Endothelial cell of umbilical vein (primary cell): ENCODE measurements at places on chromosomes 3 and 15. TPM values are rescaled to one million over a fixed set of nuclear protein-coding genes. Genes with fewer than 3 reads are reported as not detected.
A peak's percentile ranks its signal among the peaks of the same experiment; 100 is the strongest.

The FANCD2OS gene
- total RNA-seq: not detected in 2 replicates

The NRROS gene
- total RNA-seq: 14.4 and 15.6 TPM in 2 replicates

The ZBED2 gene
- not detected in 2 replicates for total RNA-seq

The SPINT1 gene
- 3.6 and 4.2 TPM in 2 replicates for total RNA-seq

The ADGRG7 gene
- total RNA-seq: not detected in 2 replicates

The STRIT1 gene
- total RNA-seq: not detected in 2 replicates

The MESP1 gene
- total RNA-seq: 1.0 and 1.7 TPM in 2 replicates

The PLIN1 gene
- 0.12 TPM in 1 of 2 replicates, not detected in the other for total RNA-seq

- DNase-seq: no peak
- H3K4me1 ChIP-seq: peaks cover 16% of the 10 kb centered on the region
- no peaks in the 10 kb centered on the region for H3K27me3 ChIP-seq
- H3K27ac ChIP-seq: no peak overlapping the region
Observed at GRCh38 chr3:129021140-129021551, 20.0 kb downstream of the EFCC1 start.

GRCh38 chr3:48505968-48506504, 2.1 kb upstream of the SHISA5 start:
- no peak overlapping the region for H3K4me3 ChIP-seq
- H3K4me1 ChIP-seq: peaks cover 21% of the 10 kb centered on the region
- H3K27ac ChIP-seq: no peak overlapping the region

DNA sequence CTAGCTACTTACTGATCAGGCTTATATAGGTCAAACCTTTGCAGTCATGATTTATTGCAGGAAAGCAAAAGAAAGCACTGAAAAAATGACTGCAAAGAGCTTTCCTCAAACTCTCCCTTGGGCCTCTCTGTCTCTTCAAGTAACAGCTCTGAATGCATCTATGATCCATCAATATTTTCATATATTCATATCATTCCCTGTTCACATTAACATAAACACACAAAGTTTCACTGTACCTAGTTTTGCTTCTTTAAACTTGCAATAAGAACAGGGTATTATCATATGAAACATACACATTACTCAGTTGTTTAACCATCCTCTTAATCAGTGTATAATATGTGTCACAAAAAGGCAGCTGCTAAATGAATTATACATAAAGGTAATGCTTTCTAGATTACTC, 107.9 kb upstream of the ARL6 start:
- no peak for DNase-seq
- no peaks in the 10 kb centered on the region for H3K36me3 ChIP-seq
- no peak overlapping the region for H3K4me3 ChIP-seq
- H3K27ac ChIP-seq: no peak overlapping the region
- H3K4me1 ChIP-seq: no peaks in the 10 kb centered on the region

DNA sequence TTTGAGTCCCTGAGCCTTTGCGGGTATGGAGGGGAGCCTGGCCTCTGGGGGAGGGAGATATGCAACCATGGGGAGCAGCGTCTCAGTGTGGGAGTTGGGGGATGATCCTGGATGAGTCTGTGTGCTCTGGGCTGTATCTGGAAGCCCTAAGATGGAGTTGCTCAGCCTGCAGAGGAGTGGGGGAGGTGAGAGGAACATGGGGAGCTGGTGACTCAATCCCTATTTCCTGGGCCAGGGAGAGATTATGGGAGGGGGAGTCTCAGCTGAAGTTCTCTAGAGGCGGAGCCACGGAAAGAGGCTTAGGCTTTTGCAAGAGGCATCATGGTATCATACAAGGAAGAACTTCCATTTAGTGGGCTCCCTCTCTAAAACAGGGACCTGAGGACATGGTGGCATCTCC, 59.5 kb upstream of the TMEM115 start:
- no peak for DNase-seq
- no peaks in the 10 kb centered on the region for H3K4me1 ChIP-seq
- no peak overlapping the region for H3K27ac ChIP-seq
- H3K4me3 ChIP-seq: no peak overlapping the region
- H3K36me3 ChIP-seq: no peaks in the 10 kb centered on the region
- H3K27me3 ChIP-seq: no peaks in the 10 kb centered on the region

GRCh38 chr15:95141486-95141885, 910.1 kb downstream of the MCTP2 start:
- H3K27me3 ChIP-seq: no peaks in the 10 kb centered on the region
- DNase-seq: no peak

DNA sequence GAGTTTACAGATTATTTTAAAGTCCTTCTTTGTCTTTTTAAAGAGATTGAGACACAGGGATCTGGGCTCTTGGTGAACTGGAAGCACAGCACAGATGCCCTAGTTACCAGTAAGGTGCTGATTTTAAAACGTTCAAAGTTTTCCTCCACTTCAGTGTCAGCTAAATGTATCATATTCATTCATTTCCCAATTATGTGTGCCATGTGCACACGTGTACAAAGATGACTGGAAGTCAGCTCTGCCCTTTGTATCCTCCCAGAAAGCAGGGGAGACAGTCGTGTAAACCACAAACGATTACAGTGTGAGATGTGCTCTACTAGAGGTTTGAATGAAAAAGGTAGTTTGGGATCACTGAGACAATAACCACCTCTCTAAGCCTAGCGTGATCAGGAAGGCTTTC, 730 bp downstream of the ZKSCAN7 start:
- H3K36me3 ChIP-seq: no peaks in the 10 kb centered on the region
- H3K4me3 ChIP-seq: peak overlapping the region; percentile 82
- H3K4me1 ChIP-seq: peaks cover 11% of the 10 kb centered on the region
- no peak for DNase-seq
- H3K27ac ChIP-seq: no peak overlapping the region

DNA sequence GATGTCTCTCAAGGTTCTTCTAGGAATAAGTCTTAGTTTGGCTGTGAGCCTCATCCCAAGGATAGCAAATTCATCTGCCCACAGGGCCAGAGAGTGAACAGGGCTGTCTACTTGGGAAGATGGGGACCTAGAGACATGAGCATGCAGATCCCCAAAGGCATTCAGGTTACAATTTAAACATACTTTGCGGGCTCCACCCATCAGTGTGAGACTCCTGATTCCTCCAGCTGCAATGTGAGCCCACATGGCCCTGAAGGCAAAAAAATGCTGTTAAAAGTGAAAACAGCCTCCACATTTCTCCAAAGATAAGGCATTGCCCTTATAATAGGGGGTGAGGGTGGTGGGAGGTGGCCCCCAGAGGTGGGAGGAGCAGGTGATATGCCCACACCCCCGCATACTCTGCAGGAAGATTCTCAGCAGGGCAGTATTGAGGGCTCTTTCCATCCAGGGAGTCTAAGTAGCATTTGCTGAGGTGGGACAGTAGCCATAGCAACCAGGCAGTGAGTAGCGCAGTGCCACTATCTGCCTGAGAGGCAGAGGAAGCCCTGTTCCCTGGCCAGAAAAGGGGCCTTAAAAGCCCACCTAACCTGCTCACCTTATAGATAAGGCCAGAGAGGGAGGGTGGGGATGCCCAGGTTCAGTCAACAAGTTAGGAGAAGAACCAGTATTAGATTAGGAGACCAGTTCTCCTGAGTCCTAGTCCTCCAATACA, 31.2 kb downstream of the TGM4 start:
- no peaks in the 10 kb centered on the region for H3K4me1 ChIP-seq
- no peak overlapping the region for H3K4me3 ChIP-seq
- H3K27ac ChIP-seq: no peak overlapping the region
- H3K36me3 ChIP-seq: no peaks in the 10 kb centered on the region

GRCh38 chr3:106268696-106269095, 399.9 kb upstream of the CBLB start:
- H3K27me3 ChIP-seq: no peaks in the 10 kb centered on the region
- no peak overlapping the region for H3K27ac ChIP-seq
- H3K4me3 ChIP-seq: no peak overlapping the region

- H3K27ac ChIP-seq: peak overlapping the region; percentile 11
- H3K27me3 ChIP-seq: no peaks in the 10 kb centered on the region
- H3K4me3 ChIP-seq: no peak overlapping the region
- peaks cover 9% of the 10 kb centered on the region for H3K4me1 ChIP-seq
- DNase-seq: peak; percentile 70
Observed at GRCh38 chr3:124845406-124845805, 41.8 kb downstream of the ITGB5 start.

GRCh38 chr3:65004306-65004705, 316.5 kb upstream of the ADAMTS9 start:
- H3K36me3 ChIP-seq: no peaks in the 10 kb centered on the region
- DNase-seq: no peak
- H3K27ac ChIP-seq: no peak overlapping the region
- H3K4me1 ChIP-seq: no peaks in the 10 kb centered on the region

GRCh38 chr3:122416966-122417365, 1.1 kb upstream of the WDR5B start:
- peaks cover 9% of the 10 kb centered on the region for H3K4me1 ChIP-seq
- DNase-seq: no peak
- H3K36me3 ChIP-seq: no peaks in the 10 kb centered on the region
- peak overlapping the region; percentile 94 for H3K4me3 ChIP-seq

DNA sequence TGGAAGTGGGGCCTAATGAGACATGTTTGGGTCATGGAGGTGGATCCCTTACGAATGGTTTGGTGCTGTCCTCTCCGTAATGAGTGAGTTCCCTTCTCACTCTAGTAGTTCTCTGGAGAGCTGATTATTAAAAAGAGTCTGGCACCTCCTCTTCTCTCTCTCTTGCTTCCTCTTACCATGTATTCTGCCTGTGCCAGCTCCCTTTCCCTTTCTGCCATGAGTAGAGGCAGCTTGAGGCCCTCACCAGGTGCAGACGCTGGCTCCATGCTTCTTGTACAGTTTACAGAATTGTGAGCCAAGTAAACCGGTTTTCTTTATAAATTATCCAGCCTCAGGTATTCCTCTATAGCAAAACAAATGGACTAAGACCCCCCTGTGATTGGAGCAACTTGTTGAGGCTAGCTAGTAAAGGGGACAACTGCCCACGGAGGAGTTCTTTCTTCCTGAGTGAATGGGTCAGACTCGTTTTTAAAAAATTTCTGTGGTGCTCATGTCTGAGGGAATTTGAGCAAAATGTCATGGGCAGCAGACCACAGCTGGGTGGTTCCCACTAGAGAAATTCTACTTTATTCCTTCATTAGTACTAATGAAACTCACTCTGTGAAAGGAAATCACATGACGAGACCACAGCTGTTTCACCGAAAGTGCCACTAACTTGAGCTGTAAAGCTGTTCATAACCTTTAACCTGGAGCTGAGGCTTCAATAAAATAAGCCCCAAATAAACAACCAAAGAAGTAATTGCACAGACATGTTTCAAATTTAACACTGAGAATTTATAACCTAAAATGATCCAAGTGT, 210.0 kb downstream of the NFKBIZ start:
- no peaks in the 10 kb centered on the region for H3K27me3 ChIP-seq
- no peaks in the 10 kb centered on the region for H3K4me1 ChIP-seq
- no peak overlapping the region for H3K4me3 ChIP-seq
- H3K36me3 ChIP-seq: no peaks in the 10 kb centered on the region

GRCh38 chr15:56469483-56469882, 4.5 kb upstream of the MNS1 start:
- DNase-seq: no peak
- H3K4me3 ChIP-seq: no peak overlapping the region
- no peak overlapping the region for H3K27ac ChIP-seq
- peaks cover 1% of the 10 kb centered on the region for H3K4me1 ChIP-seq
- H3K36me3 ChIP-seq: no peaks in the 10 kb centered on the region
